ENCODE measurements at places on chromosomes 4 and X.

DNA sequence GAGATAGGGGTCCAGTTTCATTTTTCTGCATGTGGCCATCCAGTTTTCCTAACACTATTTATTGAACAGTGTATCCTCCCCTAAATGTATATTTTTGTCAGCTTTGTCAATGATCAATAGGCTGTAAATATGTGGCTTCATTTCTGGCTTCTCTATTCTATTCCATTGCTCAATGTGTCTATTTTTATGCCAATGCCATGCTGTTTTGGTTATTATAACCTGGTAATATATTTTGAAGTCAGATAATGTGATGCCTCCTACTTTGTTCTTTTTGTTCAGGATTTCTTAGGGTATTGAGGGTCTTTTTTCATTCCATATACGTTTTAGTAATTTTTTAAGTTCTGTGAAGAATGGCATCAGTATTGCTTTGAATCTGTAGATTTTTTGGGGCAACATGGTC is 8.7 kb upstream of the CXCL3 start:
- no peak for DNase-seq

DNA sequence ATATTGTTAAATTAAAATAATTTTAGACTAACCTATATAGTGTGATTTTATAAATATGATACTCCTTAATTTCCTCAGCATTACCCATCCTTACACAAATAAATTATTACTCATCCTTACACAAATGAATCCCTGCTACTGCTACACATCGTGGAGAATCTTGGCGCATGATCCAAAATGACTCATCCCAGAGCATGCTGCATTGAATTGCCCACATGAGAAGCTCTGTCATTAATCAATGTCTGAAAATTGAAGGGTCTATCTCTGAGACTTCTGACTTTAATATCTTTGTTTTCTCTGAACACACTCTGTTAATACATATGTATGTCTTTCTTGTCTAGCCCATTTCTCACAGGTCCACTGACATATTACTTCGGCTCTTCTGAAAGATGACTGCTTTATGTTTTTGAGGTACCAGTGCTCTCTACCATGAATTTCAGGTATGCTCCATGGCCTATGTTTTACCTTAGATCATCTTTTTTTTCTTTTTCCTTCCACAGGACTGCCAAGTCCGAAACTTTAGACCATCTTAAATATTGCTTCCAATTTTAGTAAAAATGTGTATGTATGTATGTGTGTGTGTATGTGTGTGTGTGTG is 15.7 kb upstream of the DUSP21 start:
- DNase-seq: no peak

GRCh38 chrX:134148172-134148692 is 88.8 kb upstream of the CCDC160 start:
- DNase-seq: no peak

DNA sequence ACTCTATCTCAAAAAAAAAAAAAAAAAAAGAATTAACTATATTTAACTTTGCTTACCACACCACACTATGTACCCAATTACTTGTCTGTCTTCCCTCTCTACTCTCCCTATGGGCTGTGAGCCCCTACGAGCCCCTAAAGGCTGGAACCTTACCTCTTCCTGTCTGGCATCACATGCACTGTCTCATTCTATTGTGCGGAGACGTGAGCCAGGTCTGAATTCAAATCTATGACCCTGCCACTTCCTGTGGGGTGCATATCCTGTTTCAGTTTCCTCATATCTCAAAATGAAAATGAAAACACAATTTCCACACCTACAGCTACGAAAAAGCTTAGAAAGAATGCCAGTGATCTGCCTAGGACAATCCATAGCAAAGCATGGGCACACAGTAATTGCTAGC is 42.9 kb upstream of the HS3ST1 start:
- DNase-seq: peak; percentile 84

DNA sequence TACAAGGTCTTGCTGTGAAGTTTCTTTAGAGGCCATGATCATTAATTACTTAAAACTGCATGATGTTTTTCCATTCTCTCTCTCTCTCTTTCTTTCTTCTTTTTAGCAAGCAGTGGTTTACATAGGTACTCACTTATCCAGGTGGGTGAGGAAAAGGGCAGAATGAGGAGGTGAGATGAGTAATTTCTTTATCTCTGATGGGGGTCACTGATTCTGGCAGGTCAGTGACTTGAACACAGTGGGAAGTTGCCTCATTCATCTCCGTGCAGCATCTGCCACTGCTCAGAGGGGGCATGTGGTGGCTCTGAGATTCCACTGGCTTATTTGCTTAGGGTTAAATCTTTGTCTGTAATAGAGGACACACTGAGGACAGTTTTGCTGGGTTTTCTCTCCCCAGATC is 62.6 kb downstream of the FAM114A1 start:
- DNase-seq: no peak

DNA sequence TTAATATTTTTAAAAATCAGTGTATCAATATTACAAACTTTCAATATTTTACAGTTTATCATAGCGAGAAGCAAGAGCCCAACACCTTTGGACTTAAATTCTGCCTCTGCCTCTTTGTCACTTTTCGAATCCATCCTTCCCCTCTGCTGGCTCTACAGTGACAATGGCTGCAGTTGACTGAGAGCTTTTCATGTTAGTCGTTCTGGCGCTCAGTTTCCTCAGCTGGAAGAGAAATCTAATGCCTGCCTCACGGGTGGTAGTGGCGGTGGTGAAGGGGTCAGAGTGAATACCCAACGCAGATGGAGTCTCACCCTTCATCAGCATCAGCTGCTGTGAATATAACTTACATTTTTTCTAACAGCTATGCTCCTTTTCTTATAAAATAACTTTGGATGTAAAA is 144.8 kb downstream of the NWD2 start:
- DNase-seq: no peak

GRCh38 chr4:164377277-164377676 is 376.7 kb upstream of the SMIM31 start:
- DNase-seq: no peak

GRCh38 chr4:71404049-71404448 is 65.2 kb downstream of the SLC4A4 start:
- no peak for DNase-seq

DNA sequence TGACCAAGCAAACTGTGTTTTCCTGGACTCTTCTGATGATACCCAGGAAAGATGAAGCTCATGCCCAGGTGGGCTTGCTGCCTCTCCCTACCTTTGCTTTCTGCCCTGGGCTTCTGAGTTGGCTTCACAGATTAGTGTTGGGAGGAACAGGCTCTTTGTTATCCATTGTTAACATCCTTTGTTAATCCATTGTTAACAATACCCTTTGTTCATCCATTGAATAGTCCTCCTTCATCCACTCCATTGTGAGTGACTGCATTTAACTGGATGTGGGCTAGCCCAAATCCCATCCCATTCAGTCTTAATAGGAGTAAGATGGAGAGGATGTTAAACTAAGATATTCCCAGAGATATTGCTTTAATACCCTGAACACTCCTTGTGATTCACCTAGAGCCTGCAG is 199.0 kb upstream of the LNX1 start:
- DNase-seq: no peak

- no peak for DNase-seq
Observed at GRCh38 chr4:79338148-79338547, 12.3 kb upstream of the NAA11 start.

DNA sequence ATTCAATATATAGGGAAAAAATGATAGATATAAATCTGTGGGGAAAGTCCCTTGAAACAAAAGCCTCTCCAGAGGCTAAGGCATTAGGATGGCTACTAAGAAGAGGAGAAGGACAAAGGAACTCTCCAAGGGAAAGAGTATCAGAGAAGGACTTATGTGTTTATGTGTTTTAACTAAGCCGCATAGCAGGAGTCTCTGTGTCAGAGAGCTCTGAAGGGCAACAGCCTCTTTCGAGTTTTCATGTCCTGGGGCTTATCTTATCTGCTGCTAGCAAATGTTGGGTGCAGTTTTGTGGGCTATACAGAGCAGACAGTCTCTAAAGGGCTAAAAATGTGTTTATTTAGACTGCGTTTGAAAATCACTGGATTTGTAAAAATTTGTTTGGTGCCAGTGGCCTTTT is 1145.6 kb upstream of the DIAPH2 start:
- no peak for DNase-seq
